MV-4-11 (cell line): ENCODE measurements at places on chromosomes 11 and 22.

- DNase-seq, result no peak
These were observed 53.6 kb downstream of the CECR2 start for GRCh38 chr22:17422736-17423343.

- DNase-seq, result no peak
These were observed 1454.0 kb downstream of the BRD1 start for GRCh38 chr22:48373626-48374173.

DNA sequence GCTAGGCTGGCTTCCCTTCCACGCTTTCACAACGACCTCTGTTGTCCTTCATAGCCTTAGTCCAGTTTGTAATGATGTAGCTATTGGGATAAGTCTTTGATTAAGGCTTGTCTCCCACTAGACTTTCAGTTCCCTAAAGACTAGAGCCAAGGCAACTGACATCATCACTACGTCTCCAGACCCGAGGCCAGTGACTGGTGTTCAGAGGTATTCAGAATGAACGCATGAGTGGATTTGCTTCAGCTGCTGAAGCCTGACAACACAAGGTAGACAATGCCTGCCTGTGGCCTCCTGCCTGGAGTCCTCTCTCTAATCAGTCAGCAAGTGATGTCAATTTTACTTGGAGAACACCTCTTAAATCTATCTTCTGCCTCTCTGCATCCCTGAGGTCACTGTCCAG, 13.6 kb downstream of the EFCAB6 start:
- peak; percentile 74 for DNase-seq

DNA sequence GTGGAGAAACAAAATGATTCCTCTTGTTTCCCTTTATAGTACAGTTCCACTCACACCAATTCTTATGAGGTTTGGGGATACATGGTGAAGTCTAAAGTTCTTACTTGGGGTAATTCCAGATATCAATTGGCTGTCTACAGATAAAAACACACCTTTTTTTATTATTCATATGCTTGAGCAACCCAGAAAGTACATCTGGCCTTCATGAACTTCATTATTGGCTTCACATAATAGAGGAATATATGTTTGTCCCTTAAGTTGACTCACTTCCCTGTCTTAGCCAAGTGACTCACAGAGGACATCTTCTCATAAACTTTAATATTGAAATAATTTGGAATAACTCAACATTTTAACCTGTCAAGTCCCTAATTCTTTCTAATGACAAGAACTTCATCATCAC, 36.3 kb upstream of the SOX6 start:
- no peak for DNase-seq

GRCh38 chr22:17777005-17777716, 2.9 kb upstream of the BID start:
- peak; percentile 76 for DNase-seq

DNA sequence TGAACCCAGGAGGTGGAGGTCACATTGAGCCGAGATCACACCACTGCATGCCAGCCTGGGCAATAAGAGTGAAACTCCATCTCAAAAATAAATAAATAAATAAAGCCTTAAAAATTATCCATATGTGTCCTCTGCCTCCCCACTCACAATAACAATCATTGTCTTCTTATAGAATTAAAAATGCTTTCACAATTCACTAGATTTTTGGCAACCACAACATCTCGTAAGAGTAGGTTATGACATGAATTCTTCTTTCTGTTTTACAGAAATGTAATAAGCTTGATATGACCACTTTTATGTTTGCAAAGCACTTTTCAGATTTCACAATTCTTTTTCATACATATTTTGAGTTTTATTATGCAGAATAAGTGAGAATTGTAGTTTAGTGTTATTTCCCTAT, 54.5 kb upstream of the HSPA8 start:
- DNase-seq, result peak; percentile 6

GRCh38 chr22:46099740-46100139, 50.6 kb upstream of the PPARA start:
- no peak for DNase-seq

GRCh38 chr22:49408102-49408836, 419.4 kb downstream of the BRD1 start:
- no peak for DNase-seq

- DNase-seq, result no peak
These were observed 57.0 kb downstream of the SMIM38 start for GRCh38 chr11:69212798-69213110.

GRCh38 chr11:76313271-76313670, 67.7 kb downstream of the THAP12 start:
- DNase-seq, result peak; percentile 42

- DNase-seq, result no peak
These were observed 25.7 kb upstream of the SCGB1A1 start for GRCh38 chr11:62393061-62393611.

GRCh38 chr11:95522874-95523273, 266.7 kb downstream of the FAM76B start:
- no peak for DNase-seq

DNA sequence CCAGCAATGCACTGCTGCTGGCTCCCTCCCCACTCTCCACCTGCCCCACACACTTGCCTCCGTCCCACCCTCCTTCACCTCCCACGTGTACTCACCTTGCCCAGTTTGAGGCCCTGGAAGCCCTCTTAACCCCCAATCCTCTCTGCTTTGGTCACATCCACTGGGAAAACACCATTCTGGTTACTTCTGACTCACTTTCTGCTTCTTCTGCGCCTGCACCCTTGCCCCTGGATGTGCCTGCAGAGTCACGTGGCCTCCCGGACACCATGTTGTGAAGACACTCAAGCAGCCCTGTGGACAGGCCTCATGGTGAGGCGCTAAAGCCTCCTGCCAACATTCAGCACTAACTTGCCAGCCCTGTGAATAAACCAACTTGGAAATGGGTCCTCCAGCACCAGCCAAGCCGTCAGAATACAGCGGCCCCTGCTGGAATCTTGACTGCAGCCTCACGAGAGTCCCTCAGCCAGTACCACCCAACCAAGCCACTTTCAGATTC, 2.6 kb upstream of the NAALADL1 start:
- peak; percentile 16 for DNase-seq

DNA sequence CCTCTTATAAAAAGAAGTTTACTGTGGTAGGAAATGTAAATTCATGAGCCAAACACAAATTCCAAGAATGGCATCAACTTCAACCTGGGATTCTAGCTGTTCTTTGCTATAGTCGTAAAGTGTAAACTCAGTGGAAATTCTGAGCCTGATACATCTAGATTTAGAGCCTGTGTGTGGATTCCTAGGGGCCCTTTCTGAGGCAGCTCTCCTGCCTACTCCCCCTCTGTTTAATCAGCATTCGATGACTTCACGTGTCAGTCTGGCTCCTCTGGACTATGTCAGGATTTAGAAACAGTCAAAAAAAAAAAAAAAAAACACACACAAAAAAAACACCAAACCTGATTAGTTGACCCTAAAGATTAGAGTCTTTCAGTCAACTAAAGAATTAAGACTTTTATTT, 93.1 kb upstream of the SC5D start:
- DNase-seq, result no peak

- DNase-seq, result peak; percentile 13
These were observed 2.9 kb upstream of the ADAMTS8 start for GRCh38 chr11:130431331-130431773.

- no peak for DNase-seq
These were observed 57.9 kb downstream of the BUD13 start for GRCh38 chr11:116714902-116715301.

GRCh38 chr11:86737737-86738136, 62.6 kb upstream of the PRSS23 start:
- no peak for DNase-seq

DNA sequence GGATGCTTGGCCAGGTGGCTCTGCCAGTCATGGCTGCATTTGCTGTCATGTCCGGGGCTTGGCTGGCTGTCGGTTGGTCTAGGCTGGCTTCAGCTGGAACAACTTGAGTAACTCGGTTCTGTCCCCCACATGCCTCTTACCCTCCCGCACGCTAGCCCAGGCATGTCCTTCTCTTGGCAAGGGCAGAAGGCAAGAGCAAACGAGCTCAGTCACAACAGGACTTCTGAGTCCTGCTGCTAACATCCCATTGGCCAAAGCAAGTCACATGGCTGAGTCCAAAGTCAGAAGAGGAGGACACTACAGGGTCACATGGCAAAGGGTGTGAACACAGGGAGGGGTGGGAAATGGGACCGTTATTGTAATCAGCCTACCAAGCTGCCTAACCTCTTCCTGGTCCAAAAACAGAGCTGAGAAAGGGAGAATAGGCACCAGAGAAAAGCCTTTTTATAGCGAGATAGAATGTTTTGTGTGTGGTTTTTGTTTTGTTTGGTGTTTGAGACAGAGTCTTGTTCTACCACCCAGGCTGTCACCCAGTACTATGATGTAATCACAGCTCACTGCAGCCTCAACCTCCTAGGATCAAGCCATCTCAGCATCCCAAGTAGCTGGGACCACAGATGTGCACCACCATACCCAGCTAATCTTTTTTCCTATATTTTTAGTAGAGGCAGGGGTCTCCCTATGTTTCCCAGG, 81.9 kb downstream of the MN1 start:
- peak; percentile 28 for DNase-seq

DNA sequence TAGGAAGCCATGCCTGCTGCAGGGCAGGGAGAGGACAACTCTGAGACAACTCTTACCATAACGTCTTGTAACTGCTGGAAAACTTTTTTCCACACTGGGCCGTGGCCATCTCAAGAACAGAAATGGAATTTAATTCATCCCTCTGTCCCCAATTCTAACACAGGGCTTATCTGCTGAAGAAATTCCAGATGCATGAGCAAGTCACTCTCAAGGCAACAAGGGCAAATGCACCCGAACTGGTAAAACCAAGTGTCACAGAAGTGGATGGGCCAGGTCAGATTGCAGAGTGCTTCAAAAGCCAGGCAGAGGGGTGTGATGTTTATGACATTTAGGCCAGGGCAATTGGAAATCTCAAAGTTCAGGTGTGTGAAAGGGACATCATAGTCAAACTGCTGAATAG, 7.4 kb downstream of the SMPD1 start:
- no peak for DNase-seq

DNA sequence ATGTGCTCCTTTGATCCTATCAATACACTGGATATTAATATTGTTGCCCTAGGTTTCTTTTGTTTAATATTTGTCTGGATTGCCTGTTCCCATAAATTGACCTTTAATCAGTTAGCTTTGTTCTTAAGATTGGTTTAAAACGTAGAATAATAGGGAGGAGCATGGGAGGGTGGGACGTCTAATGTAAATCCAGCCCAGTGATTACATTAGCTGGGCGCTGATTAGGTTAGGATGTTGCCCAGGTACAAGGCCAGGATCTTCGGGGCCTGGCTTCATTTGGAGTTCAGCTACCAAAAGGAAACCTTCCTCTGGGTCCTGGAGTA, at the start of gene SRSF8:
Gene SRSF8, plus strand, starts transcription at position 204 of the 323 bp plus-strand sequence. CDS start 308 bp downstream, outside the sequence.
- DNase-seq, result no peak

DNA sequence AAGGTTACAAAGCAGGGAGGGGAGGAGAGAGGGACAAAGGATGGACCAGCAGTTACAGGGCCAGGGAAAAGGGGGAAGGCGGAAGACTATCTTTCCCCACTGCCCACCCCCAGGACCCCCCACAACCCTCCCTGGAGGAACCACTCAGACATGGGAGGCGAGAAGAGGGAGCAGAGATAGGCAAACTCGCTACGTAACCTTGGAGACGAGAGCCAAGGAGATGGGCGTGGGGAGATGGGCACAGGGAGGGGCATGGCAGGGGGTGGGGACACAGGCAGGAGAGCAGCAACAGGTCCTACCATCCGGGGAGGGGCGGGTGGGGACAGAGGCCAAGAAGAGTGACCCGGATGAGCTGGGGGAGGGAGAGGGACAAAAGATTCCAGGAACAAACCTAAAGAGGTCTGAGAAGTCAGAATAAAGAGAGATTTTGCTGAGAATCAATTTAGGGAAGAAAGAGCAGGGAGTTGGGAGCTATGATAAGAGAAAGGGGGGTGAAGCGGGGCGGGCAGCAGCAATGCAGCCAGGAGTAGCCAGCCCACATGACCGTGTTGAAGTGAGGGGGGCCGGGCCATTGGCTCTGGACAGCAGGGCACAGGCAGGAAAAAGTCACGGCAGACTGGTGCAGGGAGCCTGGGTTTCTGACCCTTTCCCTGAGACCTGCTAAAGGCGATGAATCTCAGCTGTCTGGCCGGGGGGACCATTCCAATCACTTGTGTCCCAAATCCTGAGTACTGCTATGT, 128.4 kb downstream of the BUD13 start:
- DNase-seq, result no peak

- DNase-seq, result peak; percentile 7
These were observed 15.3 kb downstream of the IL10RA start for GRCh38 chr11:118001494-118001971.

DNA sequence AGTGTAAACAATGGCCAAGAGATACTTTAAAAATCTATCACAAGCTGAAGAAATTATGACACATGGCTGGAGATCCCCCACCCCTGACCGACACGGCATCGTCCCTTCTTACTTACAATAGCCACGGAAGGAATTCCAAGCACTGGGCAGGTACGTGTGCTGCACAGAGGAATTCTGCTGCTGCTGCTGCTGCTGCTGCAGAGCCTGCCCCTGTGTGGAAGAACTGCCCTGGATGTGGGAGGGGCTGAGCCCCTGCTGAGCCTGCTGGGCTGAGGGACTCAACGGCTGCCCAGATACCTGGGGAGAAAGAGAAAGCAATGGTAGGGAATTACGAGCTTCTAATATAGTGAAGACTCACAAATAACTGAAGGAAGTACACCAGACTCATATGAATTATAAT, 15.0 kb upstream of the NFRKB start:
- no peak for DNase-seq

DNA sequence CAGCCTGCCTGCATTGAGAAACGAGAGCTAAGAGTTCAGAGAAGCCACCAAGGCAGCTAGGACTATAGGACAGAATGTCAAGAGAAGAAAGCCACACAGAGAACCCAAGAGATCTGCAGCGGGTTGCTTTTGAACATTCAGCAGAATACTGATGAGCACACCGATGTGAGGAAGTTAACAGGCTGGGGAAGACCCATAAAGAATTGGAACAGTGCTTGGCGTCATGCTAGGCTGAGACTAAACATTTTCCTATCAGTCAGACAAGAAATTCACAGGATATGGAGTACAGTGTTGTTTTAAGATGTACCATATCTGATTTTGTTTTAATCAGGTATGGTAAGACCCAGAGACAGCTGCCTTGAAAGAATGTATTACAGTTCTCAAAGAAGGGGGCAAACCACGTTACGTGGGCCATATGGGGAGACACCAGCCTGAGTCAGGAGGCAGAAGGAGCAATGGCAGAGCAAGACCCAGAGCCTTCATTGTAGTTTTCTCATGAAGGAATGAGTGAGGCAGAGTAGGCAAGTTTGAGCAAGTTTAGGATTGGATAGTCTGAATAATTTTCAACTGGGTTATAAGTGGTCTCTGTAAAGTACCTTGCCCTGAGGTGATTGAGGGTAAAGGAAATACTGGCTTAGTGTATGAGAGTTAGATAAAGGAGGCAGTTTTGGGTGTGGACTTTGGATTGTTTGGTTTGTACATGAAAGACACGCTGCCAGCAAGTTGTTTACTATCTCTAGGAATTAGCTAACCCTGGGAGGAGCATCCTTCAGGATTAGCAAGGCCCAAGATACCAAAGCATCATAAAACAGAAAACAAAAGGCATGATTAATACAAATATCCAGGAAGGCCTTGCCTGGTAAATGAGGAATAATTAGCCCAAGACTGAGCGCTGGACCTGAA, 14.3 kb downstream of the LRRC75B start:
- no peak for DNase-seq
